A549 treated with DMSO at 1 μM for 4 hours (cell line): ENCODE measurements at places on chromosomes 1 and 21. TPM values are rescaled to one million over a fixed set of nuclear protein-coding genes. Genes with fewer than 3 reads are reported as not detected.

NCF2 gene
- total RNA-seq = 2.3 to 5.0 TPM (median 3.5 TPM) in 5 replicates

DMBX1 gene
- total RNA-seq = 0.67 to 1.3 TPM (median 1.1 TPM) in 5 replicates

BSND gene
- not detected in 5 replicates for total RNA-seq

DNAJC28 gene
- 0.26 to 0.49 TPM (median 0.40 TPM) in 5 replicates for total RNA-seq

CASZ1 gene
- 1.3 to 2.4 TPM (median 2.1 TPM) in 5 replicates for total RNA-seq
